Renal cortical epithelial cell (primary cell): ENCODE measurements at places on chromosomes 7 and 10. TPM values are rescaled to one million over a fixed set of nuclear protein-coding genes. Genes with fewer than 3 reads are reported as not detected.

The ADAM8 gene
- 1.6 and 15.8 TPM in 2 replicates for total RNA-seq

The ZP3 gene
- total RNA-seq = 3.4 and 5.0 TPM in 2 replicates

The AGBL3 gene
- 2.3 and 3.6 TPM in 2 replicates for total RNA-seq

The KLLN gene
- total RNA-seq = 1.1 TPM in 1 of 2 replicates, not detected in the other

The PDCD11 gene
- 38.6 and 48.5 TPM in 2 replicates for total RNA-seq

The TDRD1 gene
- total RNA-seq = 0.69 and 8.1 TPM in 2 replicates

The IL6 gene
- total RNA-seq = 52.3 and 84.2 TPM in 2 replicates

The EEPD1 gene
- total RNA-seq = 3.6 and 3.7 TPM in 2 replicates

The TAF5 gene
- 2.6 and 4.9 TPM in 2 replicates for total RNA-seq

The UPK3BL1 gene
- 3.6 and 7.7 TPM in 2 replicates for total RNA-seq

The LRIT1 gene
- not detected in 2 replicates for total RNA-seq

The CUBN gene
- total RNA-seq = 0.35 and 4.0 TPM in 2 replicates

The HMX2 gene
- not detected in 2 replicates for total RNA-seq

The PNLIPRP3 gene
- not detected in 2 replicates for total RNA-seq

The CNNM1 gene
- total RNA-seq = 0.35 and 1.3 TPM in 2 replicates

The RPS24 gene
- total RNA-seq = 1,978 and 2,508 TPM in 2 replicates

The EPO gene
- total RNA-seq = not detected in 2 replicates

The GIMAP8 gene
- 0.15 and 0.17 TPM in 2 replicates for total RNA-seq

The RSU1 gene
- 72.2 and 83.4 TPM in 2 replicates for total RNA-seq

The UCMA gene
- not detected in 2 replicates for total RNA-seq

The CCDC136 gene
- 1.3 TPM in 1 of 2 replicates, not detected in the other for total RNA-seq

The ARMS2 gene
- total RNA-seq = not detected in 2 replicates

The CACNA2D1 gene
- total RNA-seq = 14.2 and 15.0 TPM in 2 replicates

The ABCB8 gene
- total RNA-seq = 31.0 and 43.4 TPM in 2 replicates

The CLEC5A gene
- not detected in 2 replicates for total RNA-seq

The KCNMA1 gene
- 12.9 and 17.7 TPM in 2 replicates for total RNA-seq

The ARMC10 gene
- total RNA-seq = 53.7 and 67.9 TPM in 2 replicates

The SPDYE9 gene
- total RNA-seq = not detected in 2 replicates

The MBL2 gene
- total RNA-seq = not detected in 2 replicates

The BUB3 gene
- 113 and 166 TPM in 2 replicates for total RNA-seq

The CELF2 gene
- 4.0 and 6.4 TPM in 2 replicates for total RNA-seq

The PDZD7 gene
- total RNA-seq = 1.3 and 4.7 TPM in 2 replicates

The ANKRD61 gene
- 0.15 TPM in 1 of 2 replicates, not detected in the other for total RNA-seq

The PFKP gene
- 565 and 603 TPM in 2 replicates for total RNA-seq

The C7orf33 gene
- total RNA-seq = not detected in 2 replicates

The ERVW-1 gene
- not detected in 2 replicates for total RNA-seq

The NUTM2B gene
- total RNA-seq = 0.85 TPM in 1 of 2 replicates, not detected in the other

The GPR15LG gene
- 6.8 and 46.5 TPM in 2 replicates for total RNA-seq

The SHH gene
- 3.8 and 10.4 TPM in 2 replicates for total RNA-seq

The GHRHR gene
- total RNA-seq = not detected in 2 replicates

The ATOH7 gene
- 0.05 TPM in 1 of 2 replicates, not detected in the other for total RNA-seq

The FKBP9 gene
- 143 and 157 TPM in 2 replicates for total RNA-seq

The PIK3CG gene
- not detected in 2 replicates for total RNA-seq

The CALML5 gene
- not detected in 2 replicates for total RNA-seq

The JCAD gene
- 3.3 and 8.2 TPM in 2 replicates for total RNA-seq

The NME8 gene
- not detected in 2 replicates for total RNA-seq
